Muscle of back (tissue), 13 donors: ENCODE measurements at places on chromosomes 3 and 15.

DNA sequence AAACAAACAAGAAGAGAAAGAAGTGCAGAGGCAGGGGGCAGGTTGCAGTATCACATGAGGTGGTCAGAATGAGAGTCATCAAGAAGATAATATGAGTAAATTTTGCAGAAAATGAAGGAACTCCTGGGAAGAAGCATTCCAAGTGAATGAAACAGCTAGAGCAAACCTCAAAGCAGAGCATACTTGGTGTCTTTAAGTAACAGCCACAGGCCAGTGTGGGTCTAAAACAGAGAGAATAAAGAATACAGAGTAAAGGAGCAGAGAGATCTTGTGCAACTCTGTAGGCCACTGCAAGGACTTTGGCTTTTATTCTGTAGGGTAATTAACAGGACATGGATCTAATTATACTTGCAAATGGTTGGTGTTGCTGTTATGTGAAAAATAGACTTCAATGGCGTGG lies 81.3 kb downstream of the STAC start:
- peak; percentile 49 for DNase-seq

- DNase-seq, result no peak
These were observed 469.7 kb downstream of the PDCD6IP start for GRCh38 chr3:34268032-34268709.

- no peak for DNase-seq
These were observed 126.7 kb downstream of the ATP10A start for GRCh38 chr15:25736461-25736860.

- DNase-seq, result no peak
These were observed 10.2 kb downstream of the CPN2 start for GRCh38 chr3:194340757-194341400.

DNA sequence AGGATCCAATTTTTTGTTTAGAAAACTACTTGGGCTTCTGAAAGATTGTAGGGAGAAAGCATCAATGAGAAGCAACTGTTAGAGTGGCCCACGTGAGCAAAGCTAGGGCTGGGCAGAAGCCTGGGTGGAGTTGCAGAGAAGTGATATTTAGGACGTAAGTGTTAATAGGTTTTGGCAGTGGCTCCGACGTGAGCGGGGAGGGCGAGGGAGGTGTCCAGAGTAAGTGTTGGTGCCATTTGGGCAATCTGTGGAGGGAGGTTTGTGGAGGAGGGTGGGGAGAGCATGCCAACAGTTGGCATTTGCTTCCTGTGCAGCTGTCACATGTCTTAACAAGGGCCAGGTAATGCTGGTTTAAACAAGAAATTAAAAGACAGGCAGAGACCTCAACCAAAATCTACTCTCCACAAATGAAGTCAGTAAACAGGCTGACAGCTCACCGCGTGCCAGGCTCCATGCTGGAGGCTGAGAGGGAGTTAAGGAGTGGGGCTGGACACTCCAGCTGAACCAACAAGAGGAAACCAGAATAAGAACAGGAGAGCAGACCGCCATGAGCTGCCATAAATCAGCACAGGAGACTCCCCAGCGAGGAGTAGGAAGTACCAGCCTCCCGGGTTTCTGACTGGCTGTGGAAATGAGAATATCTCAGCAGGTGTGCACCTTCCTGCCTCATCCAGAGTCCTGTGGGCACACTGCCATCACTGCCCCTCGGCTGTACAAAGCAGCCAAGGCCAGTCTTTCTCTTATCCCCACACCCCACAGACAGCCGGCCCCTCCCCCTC lies 232.6 kb downstream of the ABHD5 start:
- DNase-seq, result no peak

GRCh38 chr15:72866866-72867616 lies 83.5 kb upstream of the ADPGK start:
- no peak for DNase-seq

DNA sequence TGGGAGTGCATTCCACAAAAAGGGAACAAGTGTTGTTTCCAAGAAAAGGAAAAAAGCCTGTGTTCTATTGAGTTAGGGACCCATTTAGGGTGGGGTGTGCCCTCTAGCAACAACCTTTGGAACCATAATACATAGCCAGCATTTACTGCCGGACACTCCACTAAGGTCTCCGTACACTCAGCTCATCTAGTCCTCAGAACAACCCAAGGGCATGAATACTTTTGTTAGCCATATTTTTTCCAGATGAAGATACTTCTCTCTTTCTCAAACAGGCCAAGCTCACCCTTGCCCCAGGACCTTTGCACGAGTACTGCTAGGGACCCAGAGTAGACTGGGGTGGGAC lies 46.2 kb downstream of the GLDN start:
- DNase-seq, result no peak

DNA sequence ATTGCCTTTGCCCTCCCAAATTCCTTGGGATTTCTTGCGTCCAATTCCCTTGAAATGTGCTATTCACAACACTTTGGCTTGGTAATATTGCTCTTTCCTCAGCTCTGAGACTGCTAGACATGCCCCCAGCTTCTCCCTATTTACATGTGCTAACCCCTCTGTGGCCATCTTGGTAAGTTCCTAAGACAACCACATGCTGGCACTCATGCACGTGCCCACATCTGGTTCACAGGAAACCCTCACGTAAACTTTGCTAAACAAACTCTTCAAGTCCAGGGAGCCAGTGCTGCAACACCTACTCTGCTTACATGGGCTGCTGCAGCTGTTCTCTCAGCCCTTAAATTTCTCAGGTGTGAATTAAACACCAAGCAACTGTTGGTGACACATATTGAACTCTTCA lies 121.8 kb downstream of the ADAMTSL3 start:
- no peak for DNase-seq

DNA sequence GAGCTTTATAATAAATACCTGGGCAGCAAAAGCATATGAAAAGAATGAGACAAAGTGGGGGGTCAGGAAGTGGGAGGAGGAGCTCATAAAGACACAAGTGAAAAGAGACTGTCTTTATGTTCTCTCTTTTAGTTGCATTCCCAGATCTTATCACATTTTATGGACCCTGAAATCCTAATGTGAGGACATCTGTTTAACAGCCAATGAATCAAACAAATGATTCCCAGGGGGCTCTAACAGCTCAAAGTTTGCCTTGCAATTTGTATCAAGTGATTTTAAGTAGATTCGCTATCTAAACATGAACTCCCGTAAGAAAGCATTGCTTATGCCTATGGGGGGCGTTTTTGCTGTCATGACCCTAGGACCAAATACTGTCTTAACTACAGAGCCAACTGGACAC lies 332.3 kb upstream of the CNTN4 start:
- no peak for DNase-seq

DNA sequence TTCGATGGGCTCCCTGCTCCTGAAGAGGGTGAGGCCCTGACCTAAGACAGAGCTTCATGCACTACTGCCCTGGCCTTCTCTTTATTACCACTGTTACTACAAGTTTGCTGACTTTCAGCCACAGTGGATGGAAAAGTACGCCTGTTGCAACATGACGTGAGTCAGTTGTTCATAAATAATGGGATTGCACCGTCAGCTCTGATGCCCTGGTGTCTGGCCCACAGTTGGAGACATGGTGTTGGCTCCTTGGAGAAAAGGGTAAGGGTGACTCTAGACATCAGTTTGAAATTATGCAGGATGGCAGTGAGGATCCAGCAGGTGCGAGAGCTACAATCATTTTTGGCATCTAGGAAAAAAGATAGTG lies 5.5 kb downstream of the PAQR5 start:
- no peak for DNase-seq

- DNase-seq, result no peak
These were observed 28.4 kb downstream of the IRAK2 start for GRCh38 chr3:10192953-10193691.

GRCh38 chr3:141012571-141012970 lies 38.6 kb upstream of the SPSB4 start:
- no peak for DNase-seq

- DNase-seq, result no peak
These were observed 47.4 kb upstream of the MANF start for GRCh38 chr3:51337666-51338065.

DNA sequence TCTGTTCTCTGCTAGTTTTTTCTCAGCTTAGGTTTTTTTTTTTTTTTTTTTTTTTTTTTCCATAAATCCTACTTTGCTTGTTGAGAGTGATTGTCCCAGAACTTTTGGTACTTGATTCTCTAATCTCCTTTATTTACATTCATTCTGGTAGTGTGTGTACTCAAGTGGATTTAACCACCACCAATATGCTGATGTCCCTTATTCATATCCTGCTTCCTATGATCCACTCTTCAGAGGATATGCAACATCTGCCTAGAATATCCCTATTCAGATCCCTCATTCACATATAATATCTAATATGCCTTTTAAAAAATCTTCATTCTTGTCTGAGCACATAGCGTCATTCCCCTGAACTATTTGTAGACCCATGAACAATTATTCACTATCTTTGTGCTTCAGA lies 342.9 kb downstream of the VGLL3 start:
- no peak for DNase-seq

- DNase-seq, result no peak
These were observed 21.0 kb upstream of the LIMD1 start for GRCh38 chr3:45573591-45573990.

DNA sequence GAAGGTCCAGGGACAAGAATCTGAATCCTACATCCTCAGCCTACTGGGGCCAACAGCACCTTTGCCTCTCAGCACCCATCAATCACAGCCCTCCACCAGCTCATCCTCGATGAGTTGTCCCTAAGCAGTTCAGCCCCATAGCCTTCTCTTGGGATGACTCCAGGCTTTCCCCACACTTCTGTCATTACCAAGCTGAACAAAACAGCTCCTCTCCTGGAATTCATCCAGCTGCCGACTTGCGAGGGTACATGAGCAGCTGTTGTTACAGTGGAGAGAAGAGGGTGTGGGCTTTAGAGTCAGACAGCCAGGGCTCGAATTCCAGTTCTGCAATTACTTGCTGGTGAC lies 69.0 kb upstream of the THBS1 start:
- DNase-seq, result no peak

GRCh38 chr3:194828926-194829325 lies 143.2 kb downstream of the FAM43A start:
- DNase-seq, result no peak

DNA sequence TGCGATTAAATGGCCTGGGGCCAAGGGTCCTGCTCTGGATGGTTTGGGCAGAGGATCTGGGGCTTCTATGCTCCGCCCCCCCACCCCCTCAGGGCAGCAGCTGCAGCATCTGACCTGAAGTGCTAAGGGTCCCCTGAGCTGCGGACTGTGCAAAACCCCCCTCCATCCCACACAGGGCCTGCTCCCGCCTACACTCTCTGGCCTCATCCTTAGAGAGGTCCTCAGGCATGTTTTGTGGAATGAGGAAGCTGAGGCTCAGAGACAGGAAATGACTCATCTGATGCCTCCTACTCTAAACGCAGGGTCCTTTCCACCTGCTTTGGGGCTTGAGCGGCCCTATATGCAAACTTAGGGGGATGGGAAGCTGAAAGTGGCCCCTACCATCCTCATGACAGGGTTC lies 59.5 kb upstream of the CTSH start:
- peak; percentile 38 for DNase-seq

GRCh38 chr3:55333923-55334322 lies 153.2 kb downstream of the WNT5A start:
- no peak for DNase-seq

- DNase-seq, result no peak
These were observed 40.8 kb downstream of the BFSP2 start for GRCh38 chr3:133440652-133441051.

GRCh38 chr3:37287776-37288175 lies 113.4 kb upstream of the LRRFIP2 start:
- no peak for DNase-seq

- no peak for DNase-seq
These were observed 606.4 kb upstream of the GRM7 start for GRCh38 chr3:6254490-6254889.

DNA sequence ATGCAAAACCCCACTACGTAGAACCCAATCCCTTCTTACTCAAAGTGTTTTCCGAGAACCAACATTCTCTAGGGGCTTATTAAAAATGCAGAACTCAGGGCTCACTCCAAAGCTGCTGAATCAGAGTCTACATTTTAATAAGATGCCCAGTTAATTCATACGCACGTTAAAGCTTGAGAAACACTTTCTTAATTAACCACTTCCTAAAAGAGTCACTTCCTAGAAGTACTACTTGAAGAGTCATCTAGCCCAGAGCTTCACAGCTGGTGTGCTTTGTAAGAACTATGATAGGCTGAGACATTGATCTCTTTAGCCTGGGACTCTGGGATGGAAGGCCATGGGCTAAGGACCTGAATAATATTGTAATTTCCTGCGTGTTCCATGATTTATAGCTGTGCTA lies 9.0 kb downstream of the COL6A5 start:
- no peak for DNase-seq

GRCh38 chr3:79139395-79140068 lies 628.3 kb downstream of the ROBO1 start:
- no peak for DNase-seq

DNA sequence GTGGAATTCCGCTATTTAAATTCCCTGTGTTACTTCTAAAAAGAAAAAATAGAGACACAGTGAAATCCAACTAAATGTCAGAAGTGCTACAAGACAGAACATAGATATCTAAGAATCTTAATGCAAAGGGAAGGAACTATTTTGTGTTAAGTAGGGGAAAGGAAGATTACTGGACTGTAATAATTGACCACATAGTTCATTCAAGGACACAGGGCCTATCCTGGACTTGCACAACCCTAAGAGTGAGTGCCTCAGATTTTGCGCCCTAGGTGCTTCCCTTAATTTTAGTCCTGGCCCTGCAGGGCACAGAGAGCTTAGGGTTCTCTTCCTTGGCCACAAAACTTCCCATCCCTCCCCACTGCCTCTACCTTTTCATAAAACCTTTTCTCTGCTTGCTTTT lies 3.5 kb upstream of the IL20RB start:
- no peak for DNase-seq

GRCh38 chr3:144055604-144056003 lies 84.0 kb downstream of the DIPK2A start:
- DNase-seq, result no peak

GRCh38 chr3:111956995-111957734 lies 21.7 kb upstream of the ABHD10 start:
- DNase-seq, result no peak

DNA sequence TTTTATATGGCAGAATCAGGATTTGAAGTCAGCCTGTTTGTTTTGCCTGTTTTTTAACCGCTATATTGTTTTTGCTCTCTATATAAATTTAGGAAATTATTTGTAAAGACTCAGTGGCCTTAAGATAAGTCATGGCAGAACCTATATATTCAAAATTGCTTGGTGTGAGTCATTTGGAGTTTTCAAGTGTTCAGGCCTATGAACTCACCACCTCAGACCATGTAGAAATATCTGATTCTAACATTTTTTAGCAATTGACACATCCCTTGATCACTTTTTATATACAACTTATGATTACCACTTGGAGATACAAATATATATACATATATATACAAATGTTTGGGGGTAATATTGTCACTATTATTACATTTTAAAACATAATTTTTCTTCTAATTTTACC lies 95.7 kb downstream of the VGLL3 start:
- no peak for DNase-seq

DNA sequence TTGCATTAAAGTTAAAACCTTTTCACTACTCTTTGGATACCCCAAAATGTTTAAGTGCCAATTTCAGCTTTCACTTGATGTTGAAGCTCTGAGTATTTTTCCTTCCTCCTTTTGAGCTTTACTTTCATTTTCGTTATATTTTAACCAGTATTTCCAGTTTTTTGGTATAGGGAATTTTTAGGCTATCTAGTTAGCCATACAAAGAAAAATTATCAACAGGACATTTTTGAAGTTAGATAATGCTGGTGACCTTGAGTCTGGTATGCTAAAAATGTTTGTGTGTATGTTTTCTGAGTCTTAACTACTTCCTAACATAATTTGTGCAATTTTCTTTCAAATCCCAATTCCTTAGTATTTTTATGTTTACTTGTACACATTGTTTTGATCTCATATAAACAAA lies 284.8 kb downstream of the OTOL1 start:
- DNase-seq, result no peak
